A549 (cell line): ENCODE measurements at places on chromosomes 1 and 21.

- no peak for DNase-seq
Measured at GRCh38 chr21:43814215-43815106, 25.1 kb downstream of the RRP1 start.

DNA sequence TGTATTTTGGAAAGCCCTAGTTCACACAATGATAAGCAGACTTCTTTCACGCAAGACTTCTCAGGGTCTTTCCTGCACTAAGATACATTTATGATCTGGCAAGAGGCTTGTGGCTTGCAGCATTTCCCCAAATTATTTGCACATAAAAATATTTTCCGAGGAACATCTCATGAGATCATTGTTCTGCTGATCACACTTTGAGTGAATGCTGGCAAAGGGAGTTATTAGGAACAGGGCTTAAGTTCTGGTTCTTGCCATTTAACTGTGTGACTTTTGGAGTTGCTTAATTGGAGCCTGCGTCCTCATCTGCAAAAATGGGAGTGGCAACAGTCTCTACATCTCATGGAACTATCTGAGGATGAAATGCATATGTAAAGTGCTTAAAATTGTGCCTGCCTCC lies 50.2 kb downstream of the GADD45A start:
- DNase-seq: no peak

GRCh38 chr1:181127898-181128453 lies 39.5 kb downstream of the IER5 start:
- DNase-seq: no peak

DNA sequence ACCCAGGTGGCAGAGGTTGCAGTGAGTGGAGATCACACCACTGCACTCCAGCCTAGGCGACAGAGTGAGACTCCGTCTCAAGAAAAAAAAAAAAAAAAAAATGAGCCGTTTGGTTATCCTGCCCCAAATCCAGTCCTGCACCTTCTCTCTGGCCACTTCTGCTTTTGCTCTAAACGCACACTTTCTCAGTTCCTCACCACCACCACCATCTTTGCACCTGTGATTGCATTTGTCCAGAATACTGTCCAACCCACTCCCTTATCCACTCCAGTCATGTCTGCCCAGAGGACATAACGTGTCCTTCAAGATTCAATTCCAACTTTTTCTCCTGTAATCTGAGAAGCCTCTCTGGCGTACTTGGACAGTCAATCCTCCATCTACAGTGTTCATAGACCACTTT lies 2.2 kb upstream of the NEK2 start:
- DNase-seq: no peak

DNA sequence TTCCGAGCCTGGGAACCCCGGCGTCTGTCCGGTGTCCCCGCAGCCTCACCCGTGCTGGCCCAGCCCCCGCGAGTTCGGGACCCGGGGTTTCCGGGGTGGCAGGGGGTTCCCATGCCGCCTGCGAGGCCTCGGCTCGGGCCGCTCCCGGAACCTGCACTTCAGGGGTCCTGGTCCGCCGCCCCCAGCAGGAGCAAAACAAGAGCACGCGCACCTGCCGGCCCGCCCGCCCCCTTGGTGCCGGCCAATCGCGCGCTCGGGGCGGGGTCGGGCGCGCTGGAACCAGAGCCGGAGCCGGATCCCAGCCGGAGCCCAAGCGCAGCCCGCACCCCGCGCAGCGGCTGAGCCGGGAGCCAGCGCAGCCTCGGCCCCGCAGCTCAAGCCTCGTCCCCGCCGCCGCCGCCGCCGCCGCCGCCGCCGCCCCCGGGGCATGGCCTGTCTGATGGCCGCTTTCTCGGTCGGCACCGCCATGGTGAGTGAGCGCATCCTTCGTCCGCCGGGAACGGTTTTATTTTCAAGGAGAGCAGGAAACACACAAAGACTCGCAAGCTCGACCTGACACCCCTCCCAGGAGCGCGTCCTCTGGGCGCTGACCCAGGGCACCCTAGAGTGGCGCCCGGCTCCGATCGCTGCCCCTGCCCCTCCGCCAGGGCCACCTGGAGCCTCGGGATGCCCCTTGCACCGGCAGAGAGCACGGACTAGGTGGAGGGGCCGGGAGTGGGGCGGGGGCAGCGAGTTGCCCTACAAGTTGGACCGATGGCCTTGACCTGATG lies at the start of gene ABCG1:
Gene ABCG1 (plus strand): TSS at position 305 of the 770 bp plus-strand sequence. CDS start 123 bp downstream, at position 428.
- DNase-seq: no peak

DNA sequence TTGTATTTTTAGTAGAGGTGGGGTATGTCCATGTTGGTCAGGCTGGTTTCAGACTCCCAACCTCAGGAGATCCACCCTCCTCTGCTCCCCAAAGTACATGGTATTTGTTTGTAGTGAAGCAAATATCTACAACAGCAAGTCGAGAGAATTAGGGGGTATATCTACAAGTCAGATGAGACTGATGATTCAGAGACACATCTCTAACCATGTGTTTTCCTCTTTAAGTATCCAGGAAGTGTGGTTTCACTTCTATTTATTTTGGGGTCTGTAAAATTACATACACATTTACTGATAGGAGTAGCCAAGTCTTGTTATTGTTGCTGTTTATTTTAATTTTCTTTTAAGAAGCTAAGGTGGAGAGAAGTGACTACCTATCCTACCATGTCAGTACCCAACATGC lies 44.9 kb downstream of the SGIP1 start:
- DNase-seq: no peak

- no peak for DNase-seq
Measured at GRCh38 chr21:42115136-42115683, 44.1 kb downstream of the UMODL1 start.

DNA sequence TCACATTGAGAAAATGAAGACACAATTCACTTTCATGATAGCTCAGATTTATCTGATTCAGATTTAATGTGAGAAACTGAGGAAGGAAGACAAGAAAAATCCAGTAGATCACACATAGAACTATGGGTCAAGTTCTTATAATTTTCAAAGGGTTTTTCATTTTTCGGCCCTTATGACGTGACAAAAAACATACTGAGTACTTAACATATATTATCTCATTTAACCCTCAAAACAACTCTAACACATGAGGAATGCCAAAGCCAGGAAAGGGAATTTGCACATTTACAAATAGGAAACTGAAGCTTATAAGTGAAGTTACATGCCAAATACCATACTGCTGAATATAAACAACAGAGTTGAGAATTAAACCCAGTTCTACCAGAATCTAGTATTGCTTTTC lies 27.6 kb downstream of the SOD1 start:
- DNase-seq: no peak

- no peak for DNase-seq
Measured at GRCh38 chr1:19532519-19532918, 47.2 kb upstream of the CAPZB start.

GRCh38 chr1:192839162-192840066 lies 30.6 kb downstream of the RGS2 start:
- DNase-seq: no peak

DNA sequence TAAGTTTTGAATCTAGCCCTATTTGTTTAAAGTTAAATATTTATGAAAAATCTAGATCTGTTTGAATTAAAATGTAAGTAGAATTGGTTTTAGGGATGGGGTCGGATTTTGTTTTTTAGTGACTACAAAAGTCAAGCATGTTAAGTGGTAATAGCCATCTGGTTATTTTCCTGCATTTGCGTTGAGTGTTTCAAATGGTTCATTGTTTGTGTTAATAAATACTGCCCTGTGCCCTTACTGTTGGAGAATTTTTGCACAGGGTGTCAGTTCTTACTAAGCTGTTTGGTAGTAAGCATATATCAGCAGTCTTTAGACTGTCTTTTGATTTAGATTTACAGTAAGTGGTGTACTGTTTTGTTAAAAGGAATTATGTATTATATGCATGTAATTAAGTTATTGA lies 46.1 kb upstream of the TARS2 start:
- DNase-seq: no peak

DNA sequence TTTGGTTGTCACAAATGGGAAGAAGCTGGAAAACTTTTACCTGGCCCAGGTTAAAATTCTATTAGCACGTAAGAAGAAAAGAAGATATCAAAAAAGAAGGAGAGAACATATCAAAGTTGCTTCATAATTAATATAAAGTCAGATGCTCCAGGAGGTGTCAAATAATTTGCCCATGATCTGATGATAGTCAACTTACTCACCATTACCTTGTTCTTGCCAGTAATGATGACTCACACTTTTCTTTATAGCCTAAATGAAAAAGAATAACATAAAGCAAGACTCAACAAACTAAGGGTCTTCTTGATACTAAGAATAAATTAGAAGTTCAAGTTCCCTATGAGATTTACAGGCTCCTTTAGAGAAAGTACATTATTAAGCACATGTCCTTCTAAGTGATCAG lies 580.4 kb downstream of the TTLL7 start:
- no peak for DNase-seq

DNA sequence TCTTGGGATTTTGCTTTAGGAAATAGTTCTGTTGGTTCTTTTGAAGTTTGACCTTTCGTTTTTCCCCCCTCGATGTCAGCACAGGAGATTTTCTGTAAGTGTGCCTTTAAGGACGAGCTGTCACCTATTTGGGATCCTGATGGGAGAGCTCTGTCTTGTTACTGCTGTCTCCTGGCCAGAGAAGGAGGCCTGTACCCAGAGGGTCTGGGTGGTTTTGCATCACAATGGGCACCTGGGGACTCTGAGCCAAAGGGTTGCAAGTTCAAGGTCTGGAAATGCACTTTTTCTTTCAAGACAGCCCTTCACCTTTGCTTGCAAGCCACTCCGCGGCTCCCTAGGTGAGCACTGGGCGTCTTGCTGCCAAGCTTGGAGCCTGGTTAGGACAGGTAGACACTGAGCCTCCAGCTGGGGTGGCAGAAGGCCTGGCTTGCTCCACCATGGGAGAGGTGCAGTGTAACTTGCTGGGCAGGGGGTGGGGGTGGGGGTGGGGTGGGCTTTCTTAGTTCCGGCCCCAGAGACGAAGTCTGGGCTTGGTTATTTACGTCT lies 2.9 kb downstream of the AJAP1 start:
- DNase-seq: no peak

DNA sequence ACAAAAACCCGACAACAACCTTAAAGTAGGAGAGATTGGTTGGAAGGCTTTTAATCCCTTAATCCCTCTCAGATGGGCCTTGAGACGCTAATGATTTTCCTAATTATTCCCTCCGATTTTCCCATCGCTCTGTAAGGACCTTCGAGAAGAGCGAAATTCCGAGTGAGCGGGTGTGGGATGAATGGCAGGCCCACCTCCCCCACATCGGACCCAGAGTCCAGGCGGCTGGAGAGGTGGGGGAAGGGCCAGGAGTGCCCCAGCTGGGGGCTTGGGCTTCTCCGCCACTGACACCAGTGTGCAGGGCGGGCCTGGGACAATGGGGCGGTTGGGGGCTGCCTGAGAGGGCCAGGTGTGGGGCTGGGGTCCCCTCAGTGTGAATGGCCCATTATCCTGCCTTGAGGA lies 23.4 kb downstream of the RHBG start:
- no peak for DNase-seq

- no peak for DNase-seq
Measured at GRCh38 chr1:11671205-11671543, 7.2 kb downstream of the FBXO6 start.

DNA sequence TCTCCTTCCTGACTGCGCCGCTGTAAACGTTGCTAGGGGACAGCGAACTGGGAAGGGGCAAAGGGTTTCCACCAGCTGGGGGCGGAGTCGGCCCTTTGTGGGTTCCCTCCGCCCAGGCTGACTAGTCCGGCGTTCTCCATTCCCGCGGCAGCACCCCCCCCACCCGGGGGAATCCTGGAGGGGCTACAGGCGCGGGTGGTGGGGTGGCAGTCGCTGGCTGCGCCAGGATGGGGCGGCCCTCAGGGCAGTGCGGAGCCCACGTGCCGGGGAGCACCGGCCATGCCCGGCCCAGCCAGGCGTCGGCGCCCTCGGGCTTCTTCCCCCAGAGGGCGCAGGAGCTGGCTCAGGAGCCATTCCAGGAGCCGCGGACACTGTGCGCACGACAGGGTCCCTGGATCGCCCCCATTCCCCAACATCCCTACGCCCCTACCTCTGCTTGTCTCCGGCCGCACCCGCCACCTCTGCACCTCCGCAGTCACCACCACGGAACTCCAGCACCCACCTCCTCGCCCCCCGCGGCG lies 476 bp downstream of the BATF3 start:
- peak; percentile 66 for DNase-seq

- no peak for DNase-seq
Measured at GRCh38 chr1:233361876-233362275, 34.4 kb downstream of the MAP3K21 start.

DNA sequence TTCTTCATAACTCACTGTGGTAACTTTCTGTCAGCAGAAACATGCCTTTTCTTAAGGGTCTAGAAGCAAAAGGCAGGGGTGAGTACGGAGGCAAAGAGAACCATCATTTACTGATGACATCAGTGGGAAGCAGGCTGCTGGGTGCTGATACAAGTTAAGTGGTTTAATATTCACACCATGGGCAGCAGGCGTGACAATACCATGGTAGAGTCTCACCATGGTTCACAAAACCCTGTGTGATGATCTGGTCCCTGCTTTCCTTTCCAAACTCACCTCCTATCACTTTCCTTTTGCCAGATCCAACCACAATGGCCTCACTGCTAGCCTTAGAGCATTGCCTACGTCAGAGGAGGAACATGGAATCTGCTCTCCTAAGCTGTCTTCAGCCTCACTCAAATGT lies 8.7 kb downstream of the MAB21L3 start:
- no peak for DNase-seq

DNA sequence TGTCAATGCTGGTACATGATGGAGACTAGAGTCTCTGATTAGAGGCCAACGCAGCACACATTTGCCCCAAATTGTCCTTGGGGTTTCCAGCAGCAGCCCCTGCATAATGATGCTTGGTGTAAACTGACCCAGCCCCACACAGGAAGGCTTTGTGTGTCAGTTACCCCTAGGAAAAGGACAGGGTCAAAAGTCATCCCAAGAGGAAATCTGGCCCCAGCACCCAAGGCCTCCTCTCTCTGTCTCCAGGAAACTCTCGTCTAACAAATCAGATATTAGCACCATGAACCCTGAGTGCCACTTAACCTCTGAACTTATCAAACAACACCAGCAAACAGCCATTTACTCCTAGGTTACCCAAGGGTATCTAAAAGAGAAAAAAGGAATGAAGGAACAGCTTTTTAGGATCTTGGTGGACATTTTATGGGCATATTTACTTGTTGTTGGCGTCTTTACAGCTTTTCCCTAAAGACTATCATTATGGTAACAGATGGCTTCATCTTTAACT lies 84.5 kb downstream of the PSMG1 start:
- DNase-seq: no peak

GRCh38 chr1:245166471-245166885 lies 11.7 kb downstream of the KIF26B start:
- no peak for DNase-seq
